H54 (cell line): ENCODE measurements at places on chromosomes 16 and 17.

DNA sequence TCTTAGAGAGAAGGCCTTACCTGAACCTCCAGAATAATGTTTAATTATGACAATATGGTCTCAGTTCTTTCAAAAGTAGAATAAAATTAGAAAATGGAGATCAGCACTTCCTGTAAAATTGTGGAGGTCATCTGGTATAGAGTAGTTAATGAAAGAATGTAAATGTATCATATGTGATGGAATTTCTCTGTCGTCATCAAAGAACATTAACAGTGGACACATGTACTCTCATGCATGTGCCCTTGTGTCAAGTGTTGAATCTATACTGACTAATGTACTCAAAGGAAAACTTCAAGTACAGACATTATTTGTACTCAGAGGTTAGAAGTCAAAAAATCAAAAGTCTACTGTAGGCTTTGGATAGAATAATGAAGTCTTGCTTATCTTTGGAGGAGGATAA, 129.2 kb upstream of the MYOCD start:
- DNase-seq: no peak

- DNase-seq: no peak
Measured at GRCh38 chr16:85364323-85365040, 248.6 kb upstream of the GSE1 start.

DNA sequence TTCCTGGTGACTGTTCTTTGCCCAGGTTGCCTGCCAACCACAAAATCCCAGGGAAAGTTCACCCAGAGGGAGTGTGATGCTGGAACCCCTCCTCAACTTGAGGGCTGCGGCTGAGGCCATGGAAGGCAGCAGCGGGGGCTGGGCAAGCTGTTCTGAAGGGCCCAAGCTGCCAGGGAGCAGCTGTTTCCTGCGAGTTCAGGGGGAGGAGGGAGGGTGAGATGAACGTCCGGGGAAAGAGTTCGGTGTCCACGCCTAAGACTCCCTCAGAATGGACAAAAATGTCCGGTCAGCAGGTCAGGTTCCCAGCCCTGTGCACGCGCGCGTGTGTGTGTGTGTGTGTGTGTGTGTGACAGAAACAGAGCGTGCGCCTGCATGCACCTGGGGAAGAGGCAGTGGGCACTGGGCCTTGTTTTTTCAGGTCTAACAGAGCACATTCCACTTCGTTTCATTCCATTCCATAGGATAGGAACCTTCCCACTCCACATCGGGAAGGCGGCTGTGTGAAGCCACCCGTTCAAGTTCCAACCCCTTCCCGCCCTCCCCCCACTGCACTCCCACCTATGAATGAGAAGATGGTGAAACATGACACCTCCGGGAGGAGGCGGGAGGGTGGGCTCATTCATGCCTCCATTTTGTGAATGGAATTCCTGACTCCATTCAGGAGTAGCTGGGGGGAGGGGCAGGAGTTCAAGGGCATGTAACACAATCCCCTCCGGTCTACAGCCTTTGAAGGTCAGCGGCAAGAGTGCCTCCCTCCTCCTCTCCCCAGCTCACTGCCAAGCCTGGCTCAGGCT, 15.7 kb downstream of the ETV4 start:
- no peak for DNase-seq

DNA sequence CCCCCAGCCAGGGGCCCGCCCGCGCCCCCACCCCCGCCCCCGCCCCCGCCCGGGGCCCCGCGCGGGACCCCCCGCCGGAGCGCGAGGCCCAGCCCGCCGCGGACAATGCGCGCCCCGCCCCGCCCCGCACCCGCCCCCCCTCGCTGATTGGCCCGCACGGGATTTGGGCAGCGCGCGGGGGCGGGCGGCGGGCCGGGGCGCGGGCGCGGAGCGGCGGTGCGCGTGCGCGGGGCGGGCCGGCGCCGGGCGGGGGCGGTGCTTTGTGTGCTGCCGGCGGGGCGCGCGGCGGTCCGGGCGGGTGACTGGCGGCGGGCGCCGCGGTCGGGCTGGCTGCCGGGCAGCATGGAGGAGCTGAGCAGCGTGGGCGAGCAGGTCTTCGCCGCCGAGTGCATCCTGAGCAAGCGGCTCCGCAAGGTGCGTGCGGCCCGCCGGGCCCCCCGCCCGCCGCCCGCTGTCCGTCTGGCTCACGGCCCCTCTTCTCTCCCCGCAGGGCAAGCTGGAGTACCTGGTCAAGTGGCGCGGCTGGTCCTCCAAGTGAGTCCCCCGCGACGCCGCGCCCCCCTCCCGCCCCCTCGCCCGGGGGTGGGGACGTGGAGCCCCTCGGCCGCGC, at the start of gene CBX2:
Gene CBX2, plus strand, starts transcription at position 255 of the 610 bp plus-strand sequence. Its CDS starts 88 bp downstream, at position 343.
- DNase-seq: peak; percentile 85

DNA sequence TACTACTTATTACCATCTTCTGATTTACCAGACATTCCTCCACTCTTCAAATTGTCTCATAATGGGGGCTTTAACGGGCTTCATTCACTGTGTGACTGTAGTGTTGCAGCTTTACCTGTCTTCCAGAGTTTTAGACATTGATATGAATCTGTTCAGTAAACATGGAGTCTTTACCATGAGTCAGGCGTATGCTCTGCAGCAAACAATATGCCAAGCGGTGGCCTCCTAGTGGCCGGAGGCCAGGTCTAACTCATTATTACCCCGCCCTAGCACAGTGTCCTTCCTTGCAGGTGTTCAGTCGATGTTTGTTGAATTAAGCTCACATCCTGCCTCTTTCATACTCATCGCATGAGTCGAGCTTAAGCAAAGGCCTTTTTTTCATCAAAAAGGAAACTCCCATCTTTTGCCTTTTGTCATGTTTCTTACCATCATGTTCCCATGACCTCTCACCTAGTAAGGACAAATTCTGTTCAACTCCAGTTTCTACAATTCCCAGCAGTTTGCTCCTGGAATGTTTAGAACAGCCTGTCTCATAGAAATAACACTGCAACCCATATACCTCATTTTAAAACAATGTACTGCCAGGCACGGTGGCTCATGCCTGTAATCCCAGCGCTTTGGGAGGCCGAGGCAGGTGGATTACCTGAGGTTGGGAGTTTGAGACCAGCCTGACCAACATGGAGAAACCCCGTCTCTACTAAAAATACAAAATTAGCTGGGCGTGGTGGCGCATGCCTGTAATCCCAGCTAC, 39.4 kb downstream of the TUBD1 start:
- DNase-seq: peak; percentile 74

- DNase-seq: no peak
Measured at GRCh38 chr17:21164216-21164615, 37.5 kb downstream of the DHRS7B start.

- DNase-seq: no peak
Measured at GRCh38 chr16:62700426-62701294, 664.4 kb upstream of the CDH8 start.

DNA sequence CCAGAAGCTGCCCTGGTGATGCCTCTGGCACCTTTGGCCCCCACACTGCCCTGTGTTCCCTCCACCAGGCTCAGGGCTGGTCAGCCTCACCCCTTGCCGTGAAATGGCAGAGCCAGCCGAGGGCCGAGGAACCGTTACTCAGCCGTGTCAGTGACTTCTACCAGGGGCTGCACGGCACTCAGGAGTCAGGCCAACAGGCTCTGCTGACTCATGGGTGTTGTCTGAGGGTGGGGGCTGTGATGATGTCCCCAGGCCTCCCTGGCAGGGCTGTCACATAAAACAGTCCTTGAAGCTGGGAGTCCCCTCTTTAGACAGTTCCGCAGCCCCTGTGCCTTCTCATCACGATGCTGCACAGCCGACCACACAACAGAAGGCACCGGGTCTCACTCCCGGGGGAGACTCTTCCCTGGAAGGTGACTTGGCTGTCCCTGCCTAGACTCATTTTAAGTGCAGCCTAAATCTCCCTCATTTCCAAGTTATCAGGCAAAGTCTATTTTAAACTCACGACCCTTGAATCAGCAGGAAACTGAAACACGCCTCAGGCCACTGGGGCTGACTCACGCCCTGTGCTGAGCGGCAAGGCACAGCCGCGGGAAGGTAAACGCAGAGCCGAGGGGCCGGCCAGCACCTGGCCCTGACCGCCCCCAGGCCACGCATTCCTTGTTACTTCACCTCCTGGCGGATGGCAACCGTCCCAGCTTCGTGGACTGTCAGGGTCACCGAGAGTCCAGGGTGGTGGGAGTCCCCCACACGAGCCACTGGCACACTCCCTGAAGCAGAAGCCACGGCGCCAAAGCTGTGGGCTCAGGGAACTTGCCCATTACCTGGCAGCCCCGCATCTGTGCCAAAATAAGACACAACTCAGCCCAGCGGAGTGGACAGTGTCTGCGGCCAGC, 102.6 kb downstream of the ZNF778 start:
- DNase-seq: peak; percentile 70

- no peak for DNase-seq
Measured at GRCh38 chr17:1362964-1363363, 37.1 kb downstream of the YWHAE start.

GRCh38 chr17:77472468-77473310, 331.9 kb downstream of the SEC14L1 start:
- DNase-seq: no peak

DNA sequence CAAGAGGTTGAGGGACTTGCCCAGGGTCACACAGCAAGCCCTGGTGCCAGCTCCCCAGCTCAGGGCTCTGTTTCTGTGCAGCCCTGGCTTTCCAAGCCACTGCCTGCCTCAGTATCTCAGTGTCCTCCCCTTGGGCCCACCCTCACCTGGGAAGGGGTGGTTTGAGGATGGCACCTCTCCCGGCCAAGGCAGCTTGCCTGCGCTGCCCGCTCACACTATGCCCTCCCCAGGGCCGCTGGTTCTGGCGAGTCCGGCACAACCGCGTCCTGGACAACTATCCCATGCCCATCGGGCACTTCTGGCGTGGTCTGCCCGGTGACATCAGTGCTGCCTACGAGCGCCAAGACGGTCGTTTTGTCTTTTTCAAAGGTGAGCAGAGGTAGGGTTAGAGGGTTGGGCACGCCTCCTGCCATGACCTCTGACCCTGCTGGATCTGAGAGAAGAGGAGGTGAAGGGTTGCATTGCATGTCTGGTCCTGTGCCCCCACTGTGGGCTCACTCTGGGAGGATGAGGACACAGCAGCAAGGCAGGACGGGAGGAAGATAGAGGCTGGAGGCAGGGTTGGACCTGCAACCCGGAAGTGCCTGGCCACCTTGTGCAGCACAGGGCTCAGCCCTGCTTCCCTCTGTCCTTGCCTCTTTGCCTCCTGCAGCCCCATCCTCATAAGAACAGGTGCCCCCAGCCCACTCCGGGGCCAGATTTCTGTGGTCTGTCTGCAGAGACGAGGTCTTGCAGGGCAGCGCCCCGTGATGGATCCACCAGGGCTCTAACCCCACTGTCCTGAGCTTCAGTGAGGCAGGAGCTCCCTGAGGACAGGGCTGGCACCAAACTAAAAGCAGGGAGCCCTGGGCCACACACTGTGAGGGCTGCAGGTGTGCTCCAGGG, 16.7 kb downstream of the MMP15 start:
- no peak for DNase-seq

DNA sequence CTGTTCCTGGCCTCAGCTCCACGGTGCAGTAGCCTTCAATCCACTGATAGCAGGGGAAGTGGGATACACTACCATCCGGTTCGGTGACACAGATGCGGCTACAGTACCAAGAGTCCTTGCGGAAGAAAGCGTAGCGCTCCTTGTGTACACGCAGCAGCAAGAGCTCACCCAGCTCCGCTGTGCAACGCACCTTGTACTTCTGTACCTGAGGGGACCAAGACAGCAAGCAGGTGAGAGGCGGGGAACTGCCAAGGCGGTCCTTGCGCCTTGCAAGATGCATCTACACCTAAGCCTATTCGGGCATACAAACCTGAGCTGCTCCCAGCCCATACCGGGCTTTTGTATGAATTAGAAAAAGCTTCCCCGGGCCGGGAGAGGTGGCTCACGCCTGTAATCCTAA, 1.5 kb downstream of the ALOXE3 start:
- DNase-seq: no peak

- DNase-seq: no peak
Measured at GRCh38 chr17:82592767-82593589, 55.3 kb downstream of the WDR45B start.

GRCh38 chr16:89709166-89709565, 7.7 kb upstream of the SPATA2L start:
- DNase-seq: no peak

- no peak for DNase-seq
Measured at GRCh38 chr16:3188675-3188924, 596 bp downstream of the OR1F1 start.

- no peak for DNase-seq
Measured at GRCh38 chr16:49641250-49641649, 214.7 kb downstream of the ZNF423 start.

- DNase-seq: no peak
Measured at GRCh38 chr16:1770328-1771187, 785 bp downstream of the NME3 start.

DNA sequence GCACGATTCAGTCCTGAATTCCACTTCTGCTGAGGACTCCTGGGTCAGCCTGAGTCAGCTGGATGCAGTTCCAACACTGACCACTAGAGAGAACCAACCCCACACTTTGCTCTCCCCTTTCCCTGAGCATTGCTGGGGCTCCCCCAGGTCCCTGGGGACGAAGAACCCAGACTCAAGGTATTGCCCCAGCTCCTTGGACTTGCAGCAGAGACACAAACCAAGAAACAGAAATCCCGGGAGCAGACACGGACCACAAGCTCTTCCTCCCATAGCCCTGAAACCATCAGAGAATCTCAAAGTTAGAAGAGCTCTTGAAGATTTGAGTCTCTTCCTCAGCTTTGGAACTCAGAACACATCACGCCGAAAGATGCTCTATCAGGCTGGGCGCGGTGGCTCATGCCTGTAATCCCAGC, 678 bp upstream of the GH1 start:
- peak; percentile 83 for DNase-seq

- no peak for DNase-seq
Measured at GRCh38 chr17:17375841-17376240, 72.7 kb downstream of the NT5M start.

DNA sequence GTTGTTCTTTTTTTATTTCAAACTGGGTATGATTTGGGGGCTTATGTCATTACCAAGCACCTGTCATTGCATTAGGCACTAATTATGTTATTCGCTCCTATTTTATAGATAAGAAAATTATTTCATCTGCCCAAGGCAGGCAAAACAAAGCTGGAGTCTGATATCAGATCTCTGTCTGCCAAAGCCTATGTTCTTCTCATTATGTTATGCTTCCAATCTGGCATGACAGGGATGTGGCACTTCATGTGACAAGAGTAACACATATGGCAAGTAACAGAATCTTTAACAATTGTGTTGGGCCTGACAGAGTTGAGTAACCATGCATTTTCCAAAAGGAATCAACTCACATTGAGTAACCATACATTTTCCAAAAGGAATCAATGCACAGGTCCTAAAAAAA, 61.2 kb upstream of the TOM1L1 start:
- DNase-seq: no peak

GRCh38 chr16:67043420-67043819, 14.5 kb downstream of the CBFB start:
- no peak for DNase-seq

DNA sequence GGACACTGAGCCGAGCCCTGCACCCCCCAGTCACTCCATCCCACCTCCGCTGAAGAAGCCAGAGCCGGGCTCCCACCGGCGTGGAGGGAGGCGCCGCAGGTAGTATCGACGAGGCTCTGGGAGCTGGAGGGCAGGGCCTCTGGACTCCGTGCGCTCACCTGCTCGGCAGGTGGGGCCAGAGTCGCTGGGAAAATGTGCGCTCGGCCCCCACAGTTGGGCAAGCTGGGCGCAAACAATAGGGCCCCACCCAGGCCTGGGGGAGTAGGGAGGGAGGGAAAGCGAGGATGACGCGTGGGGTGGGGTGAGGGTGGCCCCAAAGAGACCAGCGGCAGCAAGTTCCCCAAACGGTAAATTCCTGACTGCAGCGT, 668 bp downstream of the JUP start:
- no peak for DNase-seq

- peak; percentile 80 for DNase-seq
Measured at GRCh38 chr17:29176558-29177351, 3.4 kb downstream of the MYO18A start.
